Activated CD8-positive, alpha-beta memory T cell treated with anti-CD3 and anti-CD28 coated beads for 1 hour (primary cell): ENCODE measurements at places on chromosomes 12 and 14.

DNA sequence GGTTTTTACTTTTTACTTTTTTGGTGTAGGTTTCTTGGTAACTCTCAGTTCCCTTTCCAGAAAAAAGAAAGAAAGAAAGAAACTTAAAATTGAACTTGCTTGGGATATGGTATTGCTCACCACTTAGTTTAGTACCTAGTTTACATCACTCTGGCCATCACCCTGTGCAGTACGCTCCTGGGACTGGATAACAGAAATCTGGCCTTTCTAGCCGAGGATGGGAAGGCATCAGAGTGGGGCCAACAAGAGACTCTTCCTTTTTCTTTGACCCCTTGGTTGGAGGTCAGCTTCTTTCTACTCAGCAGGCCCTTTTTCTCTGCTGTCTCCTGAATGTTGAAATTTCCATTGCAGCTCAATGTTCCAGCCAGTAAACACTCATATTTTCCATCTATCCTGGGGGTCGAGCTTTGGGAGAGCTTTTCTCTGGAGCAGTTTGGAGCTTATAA is 156.6 kb downstream of the TGFB3 start:
- no peak for DNase-seq

DNA sequence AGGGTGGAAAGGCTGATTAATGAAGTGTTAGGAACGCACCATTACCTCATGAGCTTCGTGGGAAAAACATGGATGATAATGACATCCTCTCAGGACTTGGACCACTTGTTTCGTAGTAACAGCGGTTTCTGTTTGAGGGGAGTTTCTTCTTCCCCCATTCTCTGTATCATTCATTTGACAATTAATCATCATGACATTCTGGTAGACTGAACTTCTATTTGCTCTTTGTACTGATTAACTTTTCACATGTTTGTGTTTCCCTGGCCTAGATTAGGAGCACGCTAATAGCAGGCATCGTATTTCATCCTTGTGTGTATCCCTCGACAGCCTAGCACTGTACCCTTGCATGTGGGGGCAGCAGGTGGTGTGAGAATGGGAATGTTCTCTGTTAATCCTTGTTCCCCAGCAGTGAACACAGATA is 8.0 kb downstream of the LRRC74A start:
- DNase-seq, result no peak

GRCh38 chr14:94046696-94047250 is 20.6 kb downstream of the OTUB2 start:
- no peak for DNase-seq

DNA sequence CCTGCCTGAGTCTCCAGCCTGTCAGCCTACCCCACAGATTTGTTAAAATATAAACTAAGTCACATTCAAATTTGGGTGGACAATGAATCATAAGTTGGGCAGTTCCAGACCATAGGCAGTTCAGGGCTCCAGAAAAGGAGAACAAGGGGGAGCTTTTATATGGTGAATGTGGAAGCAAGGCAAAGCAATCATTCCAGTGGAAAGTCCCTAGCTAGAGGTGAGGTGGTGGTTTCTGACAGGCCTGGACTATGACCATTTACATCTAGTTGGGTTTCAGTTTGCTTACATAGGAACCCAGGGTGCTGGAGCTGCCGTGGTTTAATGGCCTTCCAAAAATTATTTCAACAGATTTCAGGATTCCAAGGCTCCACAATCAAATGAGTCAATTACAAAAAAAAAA is 207.3 kb downstream of the AEBP2 start:
- no peak for DNase-seq

DNA sequence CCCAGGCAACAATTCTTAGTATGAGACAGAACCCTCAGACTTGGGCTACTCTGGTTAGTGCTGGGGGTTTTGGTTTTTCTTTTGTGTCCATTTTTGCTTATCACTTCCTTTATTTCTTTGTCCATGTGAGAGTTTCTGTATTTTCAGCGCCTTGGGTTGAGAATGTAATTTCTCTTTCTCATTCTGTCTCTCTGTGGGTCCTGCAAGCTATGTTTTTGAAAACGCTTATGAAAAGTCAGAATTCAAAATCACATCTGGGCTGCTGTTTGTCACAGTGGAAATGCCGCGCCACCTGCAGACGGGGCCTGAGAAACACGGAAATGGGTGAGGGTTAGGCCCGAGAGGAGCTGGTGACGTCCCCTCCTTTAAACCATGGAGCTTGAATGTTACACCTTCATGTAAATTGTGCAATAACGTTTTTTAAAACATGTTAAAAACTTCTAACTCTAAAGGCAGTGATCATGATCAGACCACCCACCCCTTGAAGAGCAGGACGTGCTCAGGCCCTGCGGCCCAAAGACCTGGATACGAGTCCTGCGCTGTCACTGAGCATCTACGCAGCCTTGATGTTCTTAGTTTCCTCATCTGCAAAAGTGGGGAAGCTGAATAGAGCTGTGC is 26.1 kb downstream of the JDP2 start:
- DNase-seq, result peak; percentile 4

- DNase-seq, result no peak
Measured at GRCh38 chr14:81991998-81992397, 458.3 kb upstream of the SEL1L start.

- no peak for DNase-seq
Measured at GRCh38 chr12:85755760-85756159, 80.4 kb downstream of the RASSF9 start.

DNA sequence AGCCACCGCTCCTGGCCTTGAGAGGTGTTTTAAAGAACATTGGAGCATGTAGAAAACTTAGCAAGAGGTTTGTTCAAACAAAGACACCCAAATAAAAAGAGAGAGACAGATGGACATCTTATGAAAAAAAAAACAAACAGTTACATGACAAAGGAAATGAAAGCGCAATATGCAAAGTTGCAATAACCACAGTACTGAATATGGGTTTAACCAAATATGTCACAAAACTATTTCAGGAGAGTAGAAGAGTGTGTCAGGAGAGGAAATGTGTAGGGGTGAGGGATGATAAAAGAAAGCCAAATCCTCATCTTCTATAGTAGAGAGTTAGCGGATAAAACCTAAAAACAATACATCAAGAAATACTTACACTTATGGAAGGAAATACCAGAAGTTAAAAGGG is 98.4 kb downstream of the GTF2A1 start:
- DNase-seq, result no peak

DNA sequence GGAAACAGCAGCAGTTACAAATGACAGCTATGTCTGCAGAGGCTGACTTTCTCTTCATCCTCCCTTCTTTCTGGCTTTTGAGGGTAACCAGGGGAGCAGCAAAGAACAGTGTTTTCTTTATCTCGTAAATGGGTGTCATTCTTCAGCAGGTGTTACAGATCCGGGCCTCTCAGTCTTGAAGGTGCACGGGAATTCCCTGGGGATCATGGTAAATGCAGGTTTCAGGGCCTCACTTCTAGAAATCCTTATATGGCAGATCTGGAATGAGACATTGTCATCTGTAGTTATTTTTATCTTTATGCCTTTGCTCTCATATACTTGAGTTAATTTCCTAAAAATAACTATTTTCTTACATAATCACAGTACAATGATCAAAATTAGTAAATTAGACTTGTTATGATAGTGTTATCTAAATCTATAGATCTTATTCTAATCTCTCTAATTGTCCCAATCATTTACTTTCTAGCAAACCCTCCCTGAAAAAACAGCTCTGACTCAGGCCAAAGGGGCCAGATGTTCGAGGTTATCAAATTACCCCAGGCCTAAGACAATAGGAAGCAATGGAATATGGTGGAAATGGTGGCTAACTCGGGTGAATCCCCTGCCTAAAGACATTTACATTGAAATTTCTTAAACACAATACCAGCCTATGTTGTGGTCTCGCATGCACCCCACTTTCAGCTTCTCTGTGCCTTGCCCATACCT is 145.0 kb downstream of the CAND1 start:
- no peak for DNase-seq

GRCh38 chr14:27391331-27391730 is 793.5 kb upstream of the NOVA1 start:
- DNase-seq, result no peak
